CD4-positive, alpha-beta T cell (primary cell): ENCODE measurements at places on chromosomes 2 and 18.

- H3K36me3 ChIP-seq: peaks cover 38% of the 10 kb centered on the region
- H3K4me1 ChIP-seq: no peaks in the 10 kb centered on the region
- no peaks in the 10 kb centered on the region for H3K27me3 ChIP-seq
Observed at GRCh38 chr2:231152800-231153557, 28.1 kb upstream of the HTR2B start.

GRCh38 chr2:112486895-112487294 is 4.9 kb downstream of the TTL start:
- no peaks in the 10 kb centered on the region for H3K36me3 ChIP-seq
- peaks cover 15% of the 10 kb centered on the region for H3K4me1 ChIP-seq
- DNase-seq: no peak
- H3K4me3 ChIP-seq: no peak overlapping the region
- no peaks in the 10 kb centered on the region for H3K27me3 ChIP-seq

- no peak overlapping the region for H3K4me3 ChIP-seq
- no peak for DNase-seq
- H3K27me3 ChIP-seq: no peaks in the 10 kb centered on the region
- peaks cover 2% of the 10 kb centered on the region for H3K36me3 ChIP-seq
- H3K4me1 ChIP-seq: no peaks in the 10 kb centered on the region
Observed at GRCh38 chr18:62089174-62089573, 97.7 kb downstream of the PIGN start.

- H3K36me3 ChIP-seq: no peaks in the 10 kb centered on the region
- H3K27me3 ChIP-seq: peaks cover 57% of the 10 kb centered on the region
Observed at GRCh38 chr2:72896446-72896845, 9.2 kb downstream of the SPR start.

DNA sequence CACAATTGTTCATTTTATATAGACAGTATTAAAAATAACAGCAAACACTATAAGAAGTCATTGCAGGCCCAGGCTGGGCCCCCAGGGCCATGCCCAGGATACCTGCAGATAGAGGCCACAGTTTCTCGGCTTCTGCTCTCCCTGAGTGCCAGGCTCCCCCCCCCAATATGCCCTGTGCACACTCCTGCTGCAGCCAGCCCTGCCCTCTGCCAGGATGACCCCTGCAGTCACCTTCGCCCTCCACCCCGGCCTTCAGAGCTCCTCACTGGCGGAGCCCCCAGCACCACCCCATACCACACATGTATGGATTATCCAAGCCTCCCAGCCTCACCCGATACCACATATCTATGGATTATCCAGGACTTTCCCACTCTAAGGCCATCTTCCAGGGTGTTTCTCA is 104.5 kb downstream of the TPO start:
- H3K4me3 ChIP-seq: no peak overlapping the region
- no peaks in the 10 kb centered on the region for H3K27me3 ChIP-seq
- H3K4me1 ChIP-seq: peaks cover 40% of the 10 kb centered on the region
- no peak overlapping the region for H3K27ac ChIP-seq

DNA sequence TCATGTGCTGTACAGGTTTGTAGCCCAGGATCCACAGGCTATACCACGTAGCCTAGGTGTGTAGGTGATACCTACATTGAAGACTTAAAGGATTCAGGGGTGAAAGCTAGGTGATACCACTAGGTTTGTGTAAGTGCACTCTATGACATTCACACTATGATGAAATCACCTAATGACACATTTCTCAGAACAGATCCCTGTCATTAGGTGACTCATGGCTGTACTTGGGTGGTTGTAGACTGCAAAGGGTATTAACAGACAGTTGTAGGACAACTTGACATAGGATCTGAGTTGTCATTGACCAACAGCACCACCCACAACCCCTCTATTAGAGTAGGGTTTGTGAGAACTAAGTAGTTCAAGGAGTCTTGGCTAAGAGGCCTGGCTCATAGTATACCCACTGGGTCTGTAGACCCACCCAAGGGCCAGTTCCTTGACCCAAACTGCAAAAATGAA is 27.7 kb upstream of the SMCHD1 start:
- no peaks in the 10 kb centered on the region for H3K36me3 ChIP-seq
- no peak for DNase-seq
- peaks cover 2% of the 10 kb centered on the region for H3K4me1 ChIP-seq
- no peak overlapping the region for H3K4me3 ChIP-seq
- no peaks in the 10 kb centered on the region for H3K27me3 ChIP-seq
- H3K27ac ChIP-seq: no peak overlapping the region

DNA sequence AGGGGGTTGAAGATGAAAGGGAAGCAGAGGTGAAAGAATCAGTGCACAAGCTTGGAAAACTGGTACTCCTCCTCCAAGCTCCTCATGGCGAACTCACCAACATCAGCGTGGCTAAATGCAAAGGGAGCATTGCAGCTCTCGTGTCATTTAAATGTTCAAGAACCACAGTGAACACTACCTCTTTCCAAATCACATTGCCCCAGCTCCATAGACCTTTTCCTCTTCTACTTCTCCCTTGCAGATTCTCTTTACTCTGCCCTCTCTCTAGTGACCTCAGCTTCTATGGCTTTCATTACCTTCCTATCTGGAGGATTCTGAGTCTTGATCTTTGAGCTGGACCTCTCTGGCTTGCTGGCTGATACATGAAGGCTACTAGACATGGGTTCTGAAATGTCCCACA is 14.3 kb downstream of the EPB41L3 start:
- no peaks in the 10 kb centered on the region for H3K27me3 ChIP-seq
- no peak overlapping the region for H3K4me3 ChIP-seq
- H3K36me3 ChIP-seq: no peaks in the 10 kb centered on the region
- DNase-seq: no peak

GRCh38 chr2:112661656-112662305 is 16.0 kb downstream of the SLC20A1 start:
- H3K27ac ChIP-seq: no peak overlapping the region
- peaks cover 85% of the 10 kb centered on the region for H3K36me3 ChIP-seq
- no peak overlapping the region for H3K4me3 ChIP-seq
- H3K27me3 ChIP-seq: no peaks in the 10 kb centered on the region
- H3K4me1 ChIP-seq: peaks cover 18% of the 10 kb centered on the region

DNA sequence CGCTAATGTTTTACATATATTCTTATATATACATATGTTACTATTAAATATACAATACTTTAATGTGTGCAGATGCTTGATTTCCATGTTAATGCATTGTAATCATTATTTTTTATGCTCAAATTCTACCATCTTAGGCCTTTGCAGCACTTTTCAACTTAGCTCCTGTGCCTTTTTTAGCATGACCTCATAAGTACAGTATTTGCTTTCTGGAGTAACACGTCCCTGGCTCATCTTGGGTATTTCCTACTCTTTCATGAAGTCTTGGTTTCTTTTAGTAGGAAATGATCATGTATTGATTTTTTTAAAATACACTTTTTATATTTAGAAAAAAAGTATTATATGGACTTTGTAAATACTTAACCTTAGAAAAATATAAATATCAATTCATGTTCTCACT is 36.5 kb downstream of the CAB39 start:
- no peaks in the 10 kb centered on the region for H3K27me3 ChIP-seq
- no peak overlapping the region for H3K27ac ChIP-seq
- no peak overlapping the region for H3K4me3 ChIP-seq
- DNase-seq: no peak
- peaks cover 13% of the 10 kb centered on the region for H3K4me1 ChIP-seq

DNA sequence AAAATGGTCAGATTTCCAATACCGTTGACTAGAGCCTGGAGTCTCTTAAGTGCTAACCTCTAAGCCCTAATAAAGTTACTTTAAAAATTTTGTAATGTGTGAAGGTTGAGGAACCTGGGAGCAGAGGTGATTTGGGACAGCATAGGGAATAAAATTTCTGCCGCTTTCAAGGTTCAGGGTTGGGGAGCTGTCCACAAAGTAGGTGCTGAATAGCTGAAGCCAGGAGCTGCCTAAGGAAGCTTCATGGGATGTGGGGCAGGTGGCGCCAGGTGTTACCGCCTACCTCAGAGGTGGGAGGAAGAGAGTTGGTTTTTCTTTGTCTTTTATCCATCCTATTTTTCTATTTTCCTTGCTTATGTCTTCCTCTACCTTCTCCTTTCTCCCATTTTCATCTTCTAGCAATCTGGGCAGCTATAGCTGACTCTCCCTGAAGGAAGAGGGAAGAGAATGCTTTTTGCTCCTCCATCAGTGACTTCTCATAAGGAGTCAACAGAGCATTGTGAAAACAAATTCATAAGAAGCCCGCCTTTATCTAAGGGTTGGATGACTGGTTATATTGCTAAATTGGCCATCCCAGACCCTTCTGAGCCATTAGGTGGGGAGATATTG is 178.7 kb downstream of the CLIP4 start:
- no peaks in the 10 kb centered on the region for H3K36me3 ChIP-seq
- H3K27ac ChIP-seq: no peak overlapping the region
- no peaks in the 10 kb centered on the region for H3K4me1 ChIP-seq

DNA sequence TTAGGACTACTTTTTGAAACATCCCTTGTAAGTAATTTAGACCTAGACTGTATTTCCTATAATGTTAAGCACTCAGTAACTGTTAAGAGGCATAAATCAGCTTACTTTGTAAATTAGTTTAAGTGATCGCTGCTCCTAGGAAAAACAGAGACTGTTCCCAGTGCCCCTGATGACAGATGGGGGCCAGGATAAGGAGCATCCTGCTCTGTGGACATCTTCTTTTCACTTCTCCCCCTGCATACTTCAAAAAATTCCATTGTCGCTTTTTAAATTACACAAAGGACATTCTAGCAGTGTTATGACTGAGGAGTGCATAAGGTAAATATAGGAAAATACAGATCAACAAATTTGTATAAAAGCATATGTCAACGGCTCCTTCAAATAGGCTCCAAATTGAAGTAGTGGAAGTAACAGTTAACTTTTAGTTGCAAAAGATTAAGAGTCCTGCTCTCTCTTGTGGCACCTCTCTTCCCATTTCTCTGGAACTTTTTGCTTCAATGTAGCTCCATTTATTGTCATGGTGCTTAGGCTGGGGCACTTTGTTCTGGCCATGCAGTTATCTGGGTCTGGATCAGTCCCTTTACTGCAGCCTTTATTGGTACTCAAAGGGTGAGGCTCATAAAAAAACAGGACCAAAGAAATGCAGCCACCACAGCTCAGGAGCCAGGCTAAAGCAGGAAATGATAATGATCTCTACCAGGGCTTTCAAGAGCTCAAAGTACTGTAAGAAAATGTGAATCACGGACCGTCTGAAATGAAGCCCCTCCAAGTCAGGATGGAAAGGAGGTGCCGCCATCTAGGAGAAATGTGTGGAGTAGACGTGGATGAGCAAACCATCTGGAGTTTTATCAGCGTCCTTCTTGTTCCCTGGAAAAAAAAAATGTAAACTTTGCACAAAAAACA is 162.1 kb upstream of the ZNF516 start:
- H3K4me1 ChIP-seq: peaks cover 5% of the 10 kb centered on the region
- H3K27me3 ChIP-seq: peaks cover 26% of the 10 kb centered on the region
- no peak overlapping the region for H3K27ac ChIP-seq
- no peaks in the 10 kb centered on the region for H3K36me3 ChIP-seq

DNA sequence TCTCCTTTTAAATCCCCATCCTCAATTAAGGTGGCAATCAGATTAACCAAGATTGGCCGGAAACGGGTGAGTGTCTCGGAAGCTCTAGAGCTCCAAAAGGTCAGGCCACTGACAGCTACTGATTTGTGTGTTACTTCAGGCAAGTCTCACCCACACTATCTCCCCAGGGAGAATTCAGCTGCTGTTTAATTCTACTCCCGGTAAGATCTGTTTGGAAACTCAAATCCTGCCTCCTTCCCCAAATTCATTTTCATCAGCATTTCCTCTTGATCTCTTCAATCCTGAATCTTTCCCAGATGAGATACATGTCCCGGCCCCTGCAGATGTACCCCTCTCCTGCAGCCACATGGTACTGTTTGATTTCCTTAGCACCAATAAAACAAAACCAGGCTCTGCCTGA is 34.9 kb downstream of the EFR3B start:
- H3K27me3 ChIP-seq: peaks cover 3% of the 10 kb centered on the region
- no peaks in the 10 kb centered on the region for H3K4me1 ChIP-seq
- no peak overlapping the region for H3K27ac ChIP-seq
- no peak for DNase-seq
- no peaks in the 10 kb centered on the region for H3K36me3 ChIP-seq

DNA sequence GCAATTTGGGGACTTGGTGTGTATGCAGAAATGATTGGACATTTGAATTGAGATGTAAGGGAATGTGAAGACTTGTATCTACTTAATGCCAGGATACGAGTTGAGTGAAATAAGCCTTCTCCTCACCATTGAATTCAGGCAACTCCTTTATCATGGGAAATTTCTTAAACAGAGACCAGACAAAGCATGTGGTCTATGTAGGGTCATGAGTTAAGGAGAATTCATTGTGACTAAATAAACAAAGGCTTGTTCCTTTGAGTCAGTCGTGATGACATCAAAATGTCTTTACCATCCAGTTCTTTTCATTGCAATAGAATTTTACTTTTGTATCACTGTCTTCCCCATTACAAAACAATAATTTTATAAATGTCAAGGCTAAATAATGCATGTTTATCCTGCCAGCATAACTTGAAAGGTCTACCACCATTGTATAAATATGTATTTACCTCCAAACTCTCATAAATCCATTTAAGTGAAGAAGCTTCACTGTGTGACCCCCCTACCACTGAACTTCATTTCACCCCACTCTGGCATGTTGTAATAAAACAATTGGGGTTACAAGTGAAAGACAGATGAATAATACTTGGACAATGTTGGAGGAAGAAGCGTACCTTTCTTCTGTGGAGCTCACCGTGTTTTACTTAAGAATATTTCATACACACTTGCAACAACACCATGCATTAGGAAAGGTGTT is 149.4 kb downstream of the EPHA4 start:
- H3K27me3 ChIP-seq: no peaks in the 10 kb centered on the region
- no peak for DNase-seq
- H3K36me3 ChIP-seq: peaks cover 29% of the 10 kb centered on the region
- H3K4me1 ChIP-seq: peaks cover 18% of the 10 kb centered on the region
- no peak overlapping the region for H3K4me3 ChIP-seq

DNA sequence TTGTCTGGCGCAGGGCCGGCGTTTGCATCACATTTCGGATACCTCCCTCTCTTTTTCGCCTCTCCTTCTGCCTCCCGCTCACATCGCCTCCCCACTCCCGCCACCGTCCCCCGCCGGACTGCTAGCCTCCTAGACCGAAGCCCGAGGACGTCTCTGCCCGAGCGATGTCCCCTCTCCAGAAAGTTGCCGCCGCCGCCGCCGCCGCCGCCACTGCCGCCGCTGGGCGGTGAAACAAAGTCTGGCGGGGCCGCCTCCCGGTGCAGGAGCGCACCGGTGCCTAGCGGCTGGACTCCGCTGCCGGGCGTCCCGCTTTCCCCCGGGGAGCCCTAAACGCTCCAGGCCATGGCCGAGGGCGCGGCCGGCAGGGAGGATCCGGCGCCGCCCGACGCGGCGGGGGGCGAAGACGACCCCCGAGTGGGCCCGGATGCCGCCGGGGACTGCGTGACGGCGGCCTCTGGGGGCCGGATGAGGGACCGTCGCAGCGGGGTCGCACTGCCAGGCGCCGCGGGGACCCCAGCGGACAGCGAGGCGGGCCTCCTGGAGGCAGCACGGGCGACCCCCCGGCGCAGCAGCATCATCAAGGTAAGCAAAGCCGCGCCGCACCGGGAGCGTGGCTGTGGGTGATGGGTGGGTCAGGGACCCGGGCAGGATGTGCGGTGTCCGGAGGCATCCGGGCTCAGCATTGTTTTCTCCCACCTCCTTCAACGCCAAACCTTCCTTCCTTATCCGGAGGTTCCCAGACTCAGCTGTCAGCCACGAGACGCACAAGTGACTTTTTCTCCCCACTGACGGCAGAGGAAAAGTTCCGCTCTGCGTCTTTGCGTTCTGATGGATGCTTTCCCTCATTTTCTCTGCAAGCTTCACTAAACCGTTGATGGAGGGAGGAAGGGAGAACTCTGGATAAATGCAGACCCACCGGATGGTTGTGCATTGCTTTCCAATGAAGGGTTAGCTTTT is 643 bp downstream of the PLCL1 start:
- no peaks in the 10 kb centered on the region for H3K36me3 ChIP-seq
- no peaks in the 10 kb centered on the region for H3K27me3 ChIP-seq
- H3K27ac ChIP-seq: no peak overlapping the region
- peaks cover 31% of the 10 kb centered on the region for H3K4me1 ChIP-seq
- DNase-seq: peak; percentile 42
- peak overlapping the region; percentile 77 for H3K4me3 ChIP-seq
